PC-3 (cell line): ENCODE measurements at places on chromosomes 13 and 19. TPM values are rescaled to one million over a fixed set of nuclear protein-coding genes. Genes with fewer than 3 reads are reported as not detected.

DNA sequence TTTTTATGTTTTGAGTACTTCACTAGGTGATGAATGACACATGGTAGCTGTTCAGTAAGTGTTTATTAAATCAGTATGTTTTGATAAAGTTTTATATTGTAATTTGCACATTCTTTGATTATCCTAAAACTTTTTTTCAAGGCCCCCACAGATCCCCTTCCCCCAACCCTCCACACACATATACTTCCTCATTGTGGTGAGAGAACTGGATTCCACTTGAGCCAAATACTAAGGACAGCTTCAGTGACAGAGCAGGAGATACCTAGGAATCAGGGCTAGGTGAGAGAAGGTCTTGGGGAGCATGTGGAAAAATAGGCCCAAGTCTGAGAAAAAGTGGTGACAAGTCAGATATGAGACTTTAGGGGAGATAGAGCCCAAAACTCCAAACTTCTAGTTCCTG is 174.6 kb downstream of the TDRD3 start:
- no peak for DNase-seq
- no peaks in the 10 kb centered on the region for H3K27me3 ChIP-seq
- H3K4me1 ChIP-seq, result peaks cover 13% of the 10 kb centered on the region
- no peak overlapping the region for H3K4me3 ChIP-seq

DNA sequence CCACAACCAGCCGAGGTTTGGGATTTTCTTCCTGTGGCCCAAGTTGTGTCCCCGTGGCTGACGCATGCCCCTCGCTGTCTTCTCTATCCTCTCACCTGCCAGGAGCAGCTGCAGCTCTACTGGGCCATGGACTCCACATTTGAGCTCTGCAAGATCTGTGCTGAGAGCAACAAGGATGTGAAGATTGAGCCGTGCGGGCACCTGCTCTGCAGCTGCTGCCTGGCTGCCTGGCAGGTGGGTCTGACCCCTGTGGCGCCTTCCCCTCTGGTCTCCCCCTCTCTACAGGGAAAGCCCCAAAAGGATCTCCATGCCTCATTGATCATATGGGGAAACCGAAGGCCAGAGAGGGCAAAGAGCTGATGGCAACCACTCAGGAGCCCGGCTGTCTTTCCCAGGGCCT is 14.6 kb downstream of the CBLC start:
- no peaks in the 10 kb centered on the region for H3K36me3 ChIP-seq
- peaks cover 13% of the 10 kb centered on the region for H3K4me1 ChIP-seq
- H3K27ac ChIP-seq, result no peak overlapping the region
- DNase-seq, result no peak

GRCh38 chr19:44796701-44797115 is 12.2 kb upstream of the BCAM start:
- no peak overlapping the region; the same call in 1 of the 2 replicates for H3K4me3 ChIP-seq
- peaks cover 5% of the 10 kb centered on the region; the same call in 1 of the 2 replicates for H3K36me3 ChIP-seq
- no peaks in the 10 kb centered on the region for H3K27me3 ChIP-seq

DNA sequence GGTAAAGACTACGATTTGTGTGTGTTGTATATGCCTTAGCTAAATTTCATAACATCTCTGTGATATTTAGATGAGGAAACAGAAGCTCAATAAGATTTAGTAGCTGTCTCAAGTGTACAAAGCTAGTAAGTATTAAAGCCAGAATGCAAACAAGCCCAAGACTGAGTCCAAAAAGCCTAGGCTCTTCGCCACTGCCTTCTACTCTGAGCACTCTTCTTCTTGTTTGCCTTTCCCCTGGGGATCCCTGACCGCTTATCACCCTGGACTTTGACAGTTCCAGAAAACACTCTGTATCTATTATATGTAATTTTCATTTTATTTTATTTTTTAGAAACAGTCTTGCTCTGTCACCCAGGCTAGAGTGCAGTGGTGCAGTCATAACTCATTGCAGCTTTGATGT is 5.8 kb downstream of the TM9SF2 start:
- H3K4me1 ChIP-seq, result peaks cover 38% of the 10 kb centered on the region
- no peaks in the 10 kb centered on the region for H3K27me3 ChIP-seq
- no peak for DNase-seq
- H3K36me3 ChIP-seq, result peaks cover 34% of the 10 kb centered on the region

DNA sequence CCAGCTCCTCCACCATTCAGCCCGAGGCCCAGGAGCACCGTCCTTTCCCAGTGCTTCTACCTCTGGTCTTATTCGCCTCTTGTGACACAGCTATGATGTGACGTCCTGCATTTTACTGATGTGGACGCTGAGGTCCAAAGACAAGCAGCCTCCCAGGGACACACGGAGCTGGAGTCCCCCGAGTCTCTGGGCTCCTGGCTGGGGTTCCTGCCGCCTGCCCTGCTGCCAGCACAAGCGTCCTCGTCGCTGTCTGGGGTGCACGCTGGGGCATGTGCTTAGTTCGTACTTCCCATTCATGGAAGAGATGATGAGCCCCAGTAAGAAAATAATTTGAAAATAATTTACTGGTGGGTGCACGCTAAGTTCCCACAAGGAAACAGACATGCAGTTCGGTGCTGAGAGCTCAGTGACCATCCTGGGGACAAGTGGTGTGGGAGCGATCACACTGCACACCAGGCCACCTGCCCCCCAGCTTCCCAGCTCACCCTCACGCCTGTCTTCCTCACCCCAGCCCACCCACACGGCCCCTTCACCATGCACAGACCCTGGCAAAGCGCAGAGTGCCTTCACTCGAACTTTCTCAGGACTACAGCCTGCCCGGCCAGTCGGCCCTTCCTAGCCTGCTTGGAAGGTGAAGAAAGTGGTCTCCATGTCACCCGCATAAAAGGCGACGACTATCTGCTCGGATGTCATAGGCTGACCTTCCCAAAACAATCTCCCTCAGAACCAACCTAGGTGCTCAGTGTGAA is 14.2 kb upstream of the CFAP97D2 start:
- DNase-seq, result no peak
- no peak overlapping the region for H3K4me3 ChIP-seq
- peaks cover 16% of the 10 kb centered on the region for H3K4me1 ChIP-seq

SPACA7 gene
- not detected in 2 replicates for total RNA-seq
